ENCODE measurements at places on chromosomes 12 and 14. TPM values are rescaled to one million over a fixed set of nuclear protein-coding genes. Genes with fewer than 3 reads are reported as not detected.

GRCh38 chr12:1318327-1319031, 275.9 kb downstream of the FBXL14 start:
- no peak for DNase-seq
- H3K36me3 ChIP-seq: no peaks in the 10 kb centered on the region
- H3K4me3 ChIP-seq: peak overlapping the region; percentile 22
- no peaks in the 10 kb centered on the region for H3K27me3 ChIP-seq

DNA sequence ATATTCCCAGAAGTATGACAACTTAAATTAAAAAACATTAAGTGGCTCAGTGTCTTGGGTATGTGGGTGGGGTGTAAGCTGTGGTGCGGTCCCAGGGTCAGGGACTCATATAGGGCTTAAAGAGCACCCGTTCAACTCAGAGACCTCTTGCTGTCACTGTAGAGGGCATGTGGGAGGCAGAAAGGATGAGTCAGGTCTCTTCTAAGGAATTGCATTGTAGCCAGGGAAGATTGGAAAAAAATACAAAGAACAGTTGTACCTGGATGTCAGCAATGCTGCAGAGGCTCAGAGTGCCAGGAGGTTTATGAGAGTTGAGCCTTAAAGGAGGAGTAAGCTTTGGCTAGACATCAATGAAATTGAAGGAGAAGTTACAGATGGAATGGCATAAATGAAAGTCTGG, 104.1 kb downstream of the MYRFL start:
- H3K27me3 ChIP-seq: no peaks in the 10 kb centered on the region
- no peak for DNase-seq
- H3K4me3 ChIP-seq: no peak overlapping the region
- H3K4me1 ChIP-seq: no peaks in the 10 kb centered on the region
- no peak overlapping the region for H3K27ac ChIP-seq
- H3K36me3 ChIP-seq: no peaks in the 10 kb centered on the region

GRCh38 chr14:91270619-91271018, 26.1 kb upstream of the GPR68 start:
- no peak overlapping the region for H3K27ac ChIP-seq
- peaks cover 7% of the 10 kb centered on the region for H3K4me1 ChIP-seq
- H3K4me3 ChIP-seq: no peak overlapping the region
- DNase-seq: no peak
- H3K36me3 ChIP-seq: no peaks in the 10 kb centered on the region

- no peaks in the 10 kb centered on the region for H3K36me3 ChIP-seq
- no peaks in the 10 kb centered on the region for H3K27me3 ChIP-seq
- no peak overlapping the region for H3K27ac ChIP-seq
- H3K4me1 ChIP-seq: peaks cover 4% of the 10 kb centered on the region
Observed at GRCh38 chr12:69425417-69425816, 44.8 kb upstream of the FRS2 start.

Gene SPATS2
- total RNA-seq: 31.4 TPM
